ENCODE measurements at places on chromosomes 12 and 14. TPM values are rescaled to one million over a fixed set of nuclear protein-coding genes. Genes with fewer than 3 reads are reported as not detected.

The ATN1 gene
- polyA plus RNA-seq: 115 TPM

The GLI1 gene
- polyA plus RNA-seq: 15.0 TPM

The ZNF641 gene
- 25.8 TPM for polyA plus RNA-seq

The TNFAIP2 gene
- polyA plus RNA-seq: 39.3 TPM

The HOXC6 gene
- 49.8 TPM for polyA plus RNA-seq

Measured in left renal cortex interstitium (tissue), 4 donors.